Stimulated activated CD8-positive, alpha-beta memory T cell treated with anti-CD3 and anti-CD28 coated beads, Interleukin-4, amount 100 ng/mL, for 48 hours (primary cell): ENCODE measurements at places on chromosomes 5 and 9.

DNA sequence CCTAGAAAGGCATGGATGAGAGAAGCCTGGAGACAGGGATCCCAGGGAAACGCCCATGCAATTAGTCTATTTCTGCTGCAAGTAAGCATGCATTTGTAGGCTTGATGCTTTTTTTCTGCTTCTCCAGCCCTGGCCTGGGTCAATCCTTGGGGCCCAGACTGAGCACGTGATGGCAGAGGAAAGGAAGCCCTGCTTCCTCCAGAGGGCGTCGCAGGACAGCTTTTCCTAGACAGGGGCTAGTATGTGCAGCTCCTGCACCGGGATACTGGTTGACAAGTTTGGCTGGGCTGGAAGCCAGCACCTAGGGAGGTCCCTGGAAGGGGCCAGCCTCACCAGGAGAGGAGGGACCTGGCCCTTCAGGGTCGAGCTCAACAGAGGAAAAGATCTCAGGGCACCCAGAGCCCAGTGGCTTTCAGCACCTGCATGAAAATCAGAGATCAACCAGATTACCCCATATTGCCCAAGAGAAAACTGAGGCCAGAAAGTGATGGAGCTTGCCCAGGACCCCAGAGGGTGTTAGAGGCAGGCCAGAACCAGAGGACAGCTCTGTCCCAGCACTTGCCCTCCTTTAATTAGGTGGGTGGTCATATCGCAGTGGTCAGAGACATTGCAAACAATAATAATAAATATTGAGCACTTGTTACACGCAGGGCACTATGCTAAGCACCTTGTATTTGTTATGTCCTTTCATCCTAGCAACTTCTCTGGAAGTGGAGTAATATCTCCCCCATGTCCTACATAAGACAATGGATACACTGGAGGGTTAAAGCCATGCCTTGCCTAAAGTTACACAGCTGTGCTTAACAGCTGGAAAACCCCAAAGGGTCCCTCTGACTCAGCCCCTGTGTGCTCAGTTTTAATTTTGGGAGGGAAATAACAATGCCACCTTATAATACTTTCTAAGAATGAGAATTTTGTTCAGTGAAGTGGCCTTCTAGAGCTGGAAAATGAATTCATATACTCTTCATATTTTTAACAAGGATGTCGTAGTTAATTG, 67.1 kb downstream of the KLF4 start:
- peak; percentile 53 for DNase-seq

- peak; percentile 68 for DNase-seq
Measured at GRCh38 chr9:129487658-129488483, 133.0 kb downstream of the C9orf50 start.

GRCh38 chr5:151108566-151108965, 27.7 kb upstream of the TNIP1 start:
- DNase-seq: no peak

DNA sequence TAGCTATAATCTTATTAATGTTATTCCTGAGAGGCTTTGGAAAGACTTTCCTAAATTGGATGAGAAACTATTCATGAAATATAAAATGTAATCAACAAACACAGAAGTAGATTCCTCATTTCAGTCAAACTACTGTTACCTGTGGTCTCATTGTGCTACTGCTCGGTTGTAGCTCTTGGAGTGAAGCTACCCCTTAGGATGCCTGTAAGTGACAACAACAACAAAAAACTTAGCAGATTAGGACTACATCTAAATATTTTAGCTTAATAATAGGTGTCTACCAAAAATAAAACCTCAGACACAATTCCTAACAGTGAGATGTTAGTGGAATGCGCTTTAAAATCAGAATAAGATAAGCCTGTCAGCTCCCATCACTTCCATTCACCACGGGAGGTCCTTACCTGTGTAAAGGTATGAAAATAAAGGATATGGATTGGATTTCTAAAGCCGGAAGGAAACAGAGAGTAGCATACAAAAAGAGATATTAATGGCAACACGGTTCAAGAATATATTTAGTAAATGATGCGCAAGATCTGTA, 369.2 kb downstream of the OSTF1 start:
- DNase-seq: no peak

DNA sequence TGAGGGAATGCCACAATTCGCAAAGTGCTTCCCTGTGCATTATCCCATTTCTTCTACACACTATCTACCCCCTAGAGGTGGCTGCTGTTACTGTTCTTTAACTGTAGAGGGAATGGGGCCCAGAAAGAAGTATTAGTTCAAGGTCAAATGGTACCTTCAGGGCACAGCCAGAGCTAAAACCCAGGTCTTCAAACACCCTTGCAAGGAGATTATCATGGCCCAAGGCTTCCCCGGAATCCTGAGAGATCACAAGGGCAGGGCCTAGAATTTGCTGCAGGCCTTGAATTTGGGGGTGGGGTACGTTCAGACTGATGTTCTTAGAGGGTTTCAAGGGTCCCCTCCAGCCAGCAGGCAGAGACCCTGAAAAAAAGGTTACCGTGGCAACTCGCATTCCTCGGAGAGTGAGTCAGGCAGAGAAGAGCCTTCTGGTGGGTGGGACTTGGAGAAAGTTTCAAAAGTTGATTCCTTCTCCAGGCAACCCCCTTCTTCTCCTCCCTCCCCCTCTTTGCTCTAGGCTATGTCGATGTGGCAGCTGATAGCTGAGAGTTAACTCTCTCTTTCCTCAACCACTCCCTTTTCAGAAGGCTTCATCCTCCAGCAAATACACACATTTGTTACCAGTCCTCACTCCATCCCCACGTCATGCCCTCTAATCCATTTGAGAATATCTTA, 1.9 kb downstream of the SPARC start:
- DNase-seq: no peak

- no peak for DNase-seq
Measured at GRCh38 chr9:94821098-94821887, 94.8 kb downstream of the AOPEP start.

DNA sequence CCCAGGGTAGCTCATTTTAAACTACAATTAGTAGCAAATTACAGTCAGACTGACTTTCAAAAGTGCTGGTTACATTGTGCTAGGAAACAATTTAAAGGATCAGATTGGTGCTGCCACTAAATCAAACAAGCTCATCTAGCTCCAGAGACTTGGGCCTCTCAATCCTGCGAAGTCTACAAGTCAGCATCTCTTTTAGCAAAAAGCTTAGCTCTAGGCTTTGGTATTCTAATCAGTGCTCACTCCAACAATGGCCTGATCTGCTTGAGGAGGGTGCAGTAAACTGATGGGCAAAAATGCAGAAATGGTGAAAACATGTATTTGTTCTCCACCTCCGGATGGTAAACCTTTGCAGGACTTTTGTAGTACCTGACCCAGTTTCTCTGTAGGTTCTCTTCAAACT, 47.0 kb upstream of the SEMA6A start:
- no peak for DNase-seq

DNA sequence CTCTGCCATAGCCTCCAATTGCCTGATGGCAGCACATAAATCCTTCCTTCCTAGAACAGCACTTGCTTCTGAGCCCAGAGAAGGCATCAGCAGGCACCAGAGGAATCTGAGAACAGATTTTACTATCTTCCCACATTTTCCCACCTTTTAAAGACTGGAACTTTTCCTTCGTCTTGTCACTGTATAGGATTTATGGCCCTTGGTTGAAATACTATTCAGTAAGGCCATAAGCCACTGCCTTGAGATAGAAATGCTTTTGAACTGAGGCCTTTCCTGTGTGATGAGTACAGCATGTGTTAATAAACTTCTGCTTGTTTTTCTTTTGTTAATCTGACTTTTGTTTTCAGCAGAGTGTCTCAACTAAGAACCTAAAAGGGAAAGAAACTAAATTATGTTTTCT, 84.3 kb downstream of the MRPS27 start:
- DNase-seq: no peak

DNA sequence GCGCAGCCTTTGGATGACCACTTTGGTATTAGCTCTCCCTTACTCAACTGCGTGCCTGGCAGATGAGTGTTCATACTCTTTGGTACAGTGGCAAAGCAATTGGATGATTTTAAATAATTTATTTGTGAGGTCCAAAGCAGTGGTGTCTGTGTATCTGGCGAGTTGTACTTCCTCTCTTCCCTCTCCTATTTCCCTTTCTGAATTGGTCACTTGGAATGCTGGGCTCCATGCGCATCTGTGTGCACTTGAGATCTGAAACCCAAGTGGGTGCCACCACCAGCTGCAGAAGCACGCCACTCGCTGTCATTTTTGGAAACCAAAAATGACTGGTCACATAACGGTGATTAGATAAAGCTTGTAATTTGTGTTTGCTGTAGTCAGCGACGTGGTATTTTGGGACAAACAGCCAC, 386.0 kb upstream of the KLF4 start:
- no peak for DNase-seq

- DNase-seq: no peak
Measured at GRCh38 chr5:174295702-174296436, 250.4 kb downstream of the NSG2 start.

- no peak for DNase-seq
Measured at GRCh38 chr9:94760660-94761059, 34.2 kb downstream of the AOPEP start.

DNA sequence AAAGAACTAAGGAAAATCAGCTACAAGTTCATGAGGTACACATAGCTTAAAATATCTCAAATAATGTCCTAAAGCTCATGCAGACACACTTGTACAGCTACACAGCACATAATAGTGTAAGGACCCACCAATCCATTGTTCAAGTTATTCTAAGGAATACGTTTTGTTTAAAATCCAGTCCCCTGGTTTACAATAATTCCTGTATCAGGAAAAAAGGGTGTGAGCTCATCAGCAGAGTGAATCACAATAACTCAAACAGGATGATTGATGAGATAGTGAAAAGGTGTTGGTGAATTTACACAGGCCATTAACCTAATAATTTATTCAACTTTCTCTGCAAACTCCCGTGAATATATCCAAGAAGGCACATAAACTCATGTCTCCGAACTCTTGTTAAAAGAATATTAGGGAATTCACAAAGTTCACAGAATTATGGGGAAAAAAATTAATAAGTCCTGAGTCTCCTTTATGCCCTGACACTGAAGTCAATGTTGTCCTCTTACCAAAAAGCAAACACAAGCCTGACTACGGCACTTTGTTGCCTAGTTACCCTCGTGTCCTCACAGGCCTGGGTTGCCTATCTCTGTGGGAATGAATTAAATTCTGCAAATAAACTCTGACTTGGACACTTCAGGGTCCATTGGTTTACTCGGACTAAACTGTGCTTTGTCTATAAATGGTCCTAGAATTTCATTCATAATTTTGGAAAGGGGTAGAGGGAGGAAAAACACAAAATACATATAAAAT, 142.8 kb upstream of the PDE4D start:
- DNase-seq: no peak

DNA sequence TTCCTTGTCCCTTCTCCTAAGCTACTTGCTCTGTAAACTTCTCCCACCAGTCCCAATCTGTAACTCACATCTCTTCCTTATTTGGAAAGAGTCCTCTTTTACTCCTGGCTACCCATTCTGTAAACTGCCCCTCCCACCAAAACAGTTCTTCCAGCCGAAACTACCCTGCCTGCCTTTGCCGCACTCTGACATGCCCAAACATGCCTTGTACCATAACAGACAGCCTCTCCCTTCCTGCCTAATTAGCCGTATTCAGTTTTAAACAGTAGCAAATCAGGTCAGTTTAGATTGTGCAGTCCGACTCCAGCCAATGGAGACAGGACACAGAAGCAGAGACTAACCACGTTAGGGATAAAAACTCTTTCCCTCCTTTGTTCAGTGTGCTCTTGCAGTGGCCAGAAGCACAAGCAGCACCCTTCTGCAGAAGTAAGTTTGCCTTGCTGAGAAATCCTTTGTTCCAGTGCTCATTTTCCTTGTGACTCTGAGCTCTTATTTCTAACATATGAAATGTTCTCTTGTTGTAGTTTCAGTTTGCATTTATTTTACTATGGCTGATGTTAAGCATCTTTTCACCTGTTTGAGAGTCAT, 5.4 kb upstream of the GLT6D1 start:
- no peak for DNase-seq

GRCh38 chr5:146667633-146668272, 151.8 kb upstream of the GPR151 start:
- no peak for DNase-seq

- DNase-seq: no peak
Measured at GRCh38 chr5:6225121-6225607, 153.2 kb downstream of the MED10 start.

- no peak for DNase-seq
Measured at GRCh38 chr5:74624931-74625505, 15.5 kb downstream of the ENC1 start.

DNA sequence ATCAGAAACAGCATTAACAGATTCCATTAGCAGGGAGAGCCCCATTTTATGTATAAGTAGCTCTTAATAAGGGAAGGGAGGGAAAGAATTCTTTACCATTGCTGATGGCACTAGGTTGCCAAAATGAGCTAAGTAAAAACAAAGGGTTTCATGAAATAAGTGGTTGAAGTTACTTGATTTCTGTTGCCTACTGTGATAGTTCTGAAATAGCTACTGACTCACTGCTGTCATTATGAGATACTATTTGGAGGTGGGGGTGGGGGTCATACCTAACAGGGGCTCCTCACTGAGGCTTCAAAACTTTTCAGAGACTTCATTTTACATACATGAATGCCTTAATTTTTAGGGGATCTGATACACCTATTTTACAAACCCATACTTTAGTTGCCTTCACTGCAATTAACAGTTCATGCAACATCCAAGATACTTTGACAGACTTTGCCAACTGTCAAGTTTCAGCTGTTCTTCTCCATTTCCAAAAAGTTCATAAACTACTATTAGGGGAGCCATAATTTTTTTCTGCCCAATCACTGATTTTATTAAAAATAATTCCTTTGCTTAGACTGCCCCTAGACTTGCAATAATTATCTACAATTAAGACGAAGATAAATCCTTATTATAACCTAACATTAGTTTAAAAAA, 4.6 kb downstream of the HOMER1 start:
- DNase-seq: no peak

- no peak for DNase-seq
Measured at GRCh38 chr5:91407204-91407603, 24.1 kb upstream of the ARRDC3 start.

GRCh38 chr5:96115147-96115807, 153.6 kb upstream of the ELL2 start:
- no peak for DNase-seq

DNA sequence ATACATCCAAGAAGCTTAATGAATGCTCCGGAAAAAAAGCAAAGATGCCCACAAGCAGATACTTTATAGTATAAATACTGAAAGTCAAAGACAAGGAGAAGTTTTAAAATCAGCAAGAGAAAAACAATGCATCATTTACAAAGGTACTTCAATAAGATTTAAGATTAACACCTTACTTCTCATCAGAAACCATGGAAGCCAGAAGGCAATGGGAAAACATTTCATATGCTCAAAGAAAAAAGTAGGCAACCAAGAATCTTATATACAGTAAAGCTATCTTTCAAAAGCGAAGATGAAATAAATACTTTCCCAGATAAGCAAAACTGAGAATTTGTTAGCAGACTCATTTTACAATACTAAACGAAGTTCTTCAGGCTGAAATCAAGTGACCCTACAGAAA, 51.1 kb downstream of the ABHD17B start:
- DNase-seq: no peak

DNA sequence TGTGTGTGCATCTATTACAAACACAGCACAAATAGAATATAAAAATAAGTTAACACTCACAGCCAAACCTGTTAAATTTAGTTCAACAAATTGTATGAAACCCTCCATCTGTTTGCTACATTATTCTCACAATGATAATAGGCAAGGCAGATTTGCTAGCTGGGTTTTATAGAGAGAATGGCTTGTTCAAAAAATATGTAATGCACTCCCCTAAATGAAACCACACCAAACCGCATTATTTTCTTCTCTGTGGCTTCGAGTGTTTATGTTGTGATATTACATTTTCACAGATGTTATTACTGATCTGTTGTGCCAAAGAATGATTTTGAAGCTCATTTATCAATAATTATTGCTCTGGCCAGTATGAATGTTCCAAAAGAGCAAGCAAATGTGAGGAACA, 92.9 kb downstream of the SPATA31D1 start:
- DNase-seq: no peak
